Colonic mucosa (tissue), 4 donors: ENCODE measurements at places on chromosomes 1 and 21. TPM values are rescaled to one million over a fixed set of nuclear protein-coding genes. Genes with fewer than 3 reads are reported as not detected.
A peak's percentile ranks its signal among the peaks of the same experiment; 100 is the strongest.

DNA sequence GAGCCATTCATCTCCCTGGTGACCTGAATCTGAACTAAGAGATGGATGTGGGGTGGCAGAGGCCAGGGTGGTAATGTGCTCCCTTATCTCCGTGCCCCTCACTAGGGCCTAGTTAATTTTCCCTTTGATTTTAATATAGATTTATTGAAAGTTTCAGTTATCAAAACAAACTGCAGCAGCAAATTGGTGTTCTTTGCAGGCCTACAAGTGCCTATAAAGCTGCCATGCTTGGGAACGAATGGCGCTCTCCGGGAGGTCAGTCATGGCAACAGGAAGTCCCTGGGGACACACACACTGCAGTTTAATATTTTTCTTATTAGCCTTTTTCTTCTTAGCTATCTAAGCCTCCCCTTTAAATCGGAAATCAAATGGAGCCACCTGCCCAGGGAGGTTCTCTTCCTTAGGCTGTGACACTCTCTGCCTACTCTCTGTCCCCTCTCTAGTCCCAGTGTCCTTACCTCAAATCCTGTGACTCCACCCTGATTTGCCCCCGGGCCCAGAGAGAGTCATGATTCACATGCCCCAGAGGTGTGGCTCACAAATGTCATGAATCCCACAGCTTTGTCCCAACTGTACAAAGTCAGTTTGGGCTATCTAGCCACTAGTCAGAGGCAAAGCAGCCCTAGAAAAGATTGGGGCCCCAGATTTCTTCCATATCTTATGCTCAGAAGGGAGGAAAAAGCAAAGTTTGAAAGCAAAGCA is 4.3 kb upstream of the ERI3 start:
- H3K36me3 ChIP-seq: no peaks in the 10 kb centered on the region
- no peak overlapping the region for H3K27ac ChIP-seq

- no peaks in the 10 kb centered on the region for H3K27me3 ChIP-seq
- no peak for DNase-seq
- H3K27ac ChIP-seq: no peak overlapping the region
Measured at GRCh38 chr1:110420874-110421793, 13.6 kb upstream of the LAMTOR5 start.

CTH gene
- 16.6 TPM for total RNA-seq

DNA sequence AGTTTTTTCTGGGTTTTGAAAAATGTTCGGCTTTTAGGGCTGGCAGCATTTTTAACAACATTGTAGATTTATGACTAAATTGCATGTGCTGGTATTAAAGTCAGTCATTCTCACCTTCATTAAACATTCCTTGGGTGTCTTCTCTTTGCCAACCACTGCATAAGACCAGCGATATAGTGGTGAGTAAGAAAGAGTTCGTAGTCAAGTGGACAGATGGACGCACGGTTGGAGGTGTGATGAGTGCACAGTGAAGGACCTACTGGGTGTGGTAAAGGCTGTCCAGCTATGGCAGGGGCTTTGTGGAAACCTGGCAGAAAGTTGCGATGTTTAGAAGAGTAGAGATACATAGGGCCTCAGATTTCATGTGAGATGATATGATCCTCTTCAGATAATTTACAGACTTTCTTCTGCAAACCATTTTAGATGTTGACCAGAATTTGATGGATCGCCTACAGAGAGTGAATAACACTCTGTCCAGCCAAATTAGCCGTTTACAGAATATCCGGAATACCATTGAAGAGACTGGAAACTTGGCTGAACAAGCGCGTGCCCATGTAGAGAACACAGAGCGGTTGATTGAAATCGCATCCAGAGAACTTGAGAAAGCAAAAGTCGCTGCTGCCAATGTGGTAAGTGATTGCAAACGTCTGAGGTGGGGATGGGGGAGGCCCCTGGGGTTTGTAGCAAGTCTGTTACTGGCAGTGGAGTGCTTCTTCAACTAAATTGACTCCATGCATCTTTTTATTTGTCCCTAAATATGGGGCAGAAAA is 56.0 kb upstream of the LAMC2 start:
- H3K4me1 ChIP-seq: no peaks in the 10 kb centered on the region
- H3K36me3 ChIP-seq: no peaks in the 10 kb centered on the region
- DNase-seq: no peak
- no peaks in the 10 kb centered on the region for H3K27me3 ChIP-seq
- no peak overlapping the region for H3K27ac ChIP-seq

DNA sequence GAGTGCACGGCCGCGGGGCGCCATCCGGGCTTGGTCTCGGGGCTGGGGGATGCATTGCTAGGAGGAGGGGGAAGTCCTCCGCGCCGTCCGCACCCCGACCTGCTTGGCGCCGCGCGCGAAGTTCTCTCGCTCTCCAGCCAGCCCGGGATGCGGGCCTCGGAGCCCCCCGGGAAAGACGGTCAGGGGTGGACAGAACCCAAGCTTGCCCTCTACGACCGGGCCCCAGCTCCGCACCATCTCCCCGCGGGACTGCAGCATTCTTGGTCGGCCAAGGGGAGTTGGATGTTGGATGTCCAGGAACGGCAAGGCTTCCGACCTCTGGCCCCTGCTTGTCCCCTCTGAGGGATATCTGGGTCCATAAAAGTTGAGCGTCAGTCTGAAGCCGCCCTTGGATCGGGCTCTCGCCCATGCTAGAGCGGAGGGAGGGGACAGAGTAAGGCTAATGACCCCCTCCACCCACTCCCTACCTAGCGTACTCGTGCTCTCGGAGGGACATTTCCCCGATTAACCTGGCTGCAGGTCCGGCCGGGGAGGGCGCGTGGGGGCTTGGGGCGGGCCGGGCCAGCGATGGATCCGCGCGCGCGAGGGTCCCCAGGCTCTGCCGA is 522 bp downstream of the DISP3 start:
- H3K27ac ChIP-seq: no peak overlapping the region
- H3K36me3 ChIP-seq: no peaks in the 10 kb centered on the region
- peaks cover 37% of the 10 kb centered on the region for H3K27me3 ChIP-seq
- DNase-seq: no peak

DNA sequence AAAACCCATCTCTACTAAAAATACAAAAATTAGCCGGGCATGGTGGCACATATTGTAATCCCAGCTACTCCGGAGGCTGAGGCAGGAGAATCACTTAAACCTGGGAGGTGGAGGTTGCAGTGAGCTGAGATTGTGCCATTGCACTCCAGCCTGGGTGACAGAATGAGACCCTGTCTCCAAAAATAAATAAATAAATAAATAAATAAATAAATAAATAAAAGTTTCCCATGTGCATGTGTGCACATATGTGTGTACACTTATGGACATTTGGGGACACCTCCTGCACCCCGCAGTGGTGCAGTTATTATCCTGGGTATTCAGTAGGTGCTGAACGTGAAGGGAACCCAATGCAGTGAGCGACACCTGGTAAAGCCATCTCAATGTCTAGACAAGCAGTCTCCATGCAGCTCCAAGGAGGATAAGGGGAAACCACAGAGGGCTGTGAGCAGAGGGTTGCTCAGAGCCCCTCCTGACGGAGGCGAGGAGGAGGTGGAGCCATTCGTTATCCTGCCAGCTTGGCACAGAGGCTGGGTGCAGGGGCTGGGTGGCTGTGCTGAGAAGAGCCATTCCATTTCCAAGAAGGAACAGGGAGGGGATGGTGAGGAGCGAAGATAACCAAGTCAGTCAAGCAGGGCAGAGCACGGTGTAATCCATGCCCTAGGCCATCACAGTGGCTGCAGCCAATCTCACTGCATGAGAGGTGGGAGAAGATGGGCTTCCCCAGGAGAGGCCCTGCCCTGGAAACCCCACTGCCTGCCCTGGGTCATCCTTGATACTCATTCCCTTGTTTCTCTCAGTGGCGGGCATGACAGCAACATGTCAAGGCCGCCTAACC is 25.6 kb downstream of the UBIAD1 start:
- no peaks in the 10 kb centered on the region for H3K4me1 ChIP-seq
- H3K36me3 ChIP-seq: no peaks in the 10 kb centered on the region
- no peak overlapping the region for H3K4me3 ChIP-seq
- no peak for DNase-seq
- no peak overlapping the region for H3K27ac ChIP-seq

ZSCAN20 gene
- total RNA-seq: 5.0 TPM

DNA sequence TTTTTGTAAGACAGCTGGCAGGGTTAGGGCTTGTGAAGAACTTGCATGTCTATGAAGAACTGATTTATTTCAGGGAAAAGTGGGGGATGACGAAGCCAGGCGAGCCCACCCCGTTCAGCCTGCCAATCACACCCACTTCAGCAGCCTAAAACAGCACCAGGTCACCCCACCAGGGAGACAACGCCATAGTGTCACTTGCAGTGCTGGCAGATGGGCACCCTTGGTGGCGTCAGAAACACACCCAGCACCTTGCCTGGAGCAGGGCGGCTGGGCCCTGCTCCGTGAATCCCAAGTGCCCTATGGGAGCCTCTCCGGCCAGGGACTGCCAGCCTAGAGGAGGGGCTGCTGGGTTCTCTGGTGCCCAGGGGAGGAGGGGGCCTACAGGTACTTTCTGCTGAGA is 5.0 kb upstream of the NADK start:
- H3K36me3 ChIP-seq: peaks cover 12% of the 10 kb centered on the region
- H3K27me3 ChIP-seq: no peaks in the 10 kb centered on the region
- peak overlapping the region; percentile 94 for H3K27ac ChIP-seq
- peak; percentile 49 for DNase-seq
- peaks cover 38% of the 10 kb centered on the region for H3K4me1 ChIP-seq

IL19 gene
- total RNA-seq: not detected

GRCh38 chr1:19081218-19081893 is 124.9 kb upstream of the IFFO2 start:
- peaks cover 11% of the 10 kb centered on the region for H3K4me1 ChIP-seq
- no peaks in the 10 kb centered on the region for H3K27me3 ChIP-seq
- peak; percentile 77 for DNase-seq
- peak overlapping the region; percentile 60 for H3K27ac ChIP-seq
- H3K36me3 ChIP-seq: peaks cover 7% of the 10 kb centered on the region
- no peak overlapping the region for H3K4me3 ChIP-seq

MCOLN2 gene
- total RNA-seq: 15.4 TPM

GRCh38 chr1:229397762-229398161 is 36.1 kb downstream of the ACTA1 start:
- no peak for DNase-seq
- H3K27me3 ChIP-seq: no peaks in the 10 kb centered on the region
- H3K4me3 ChIP-seq: no peak overlapping the region
- no peaks in the 10 kb centered on the region for H3K36me3 ChIP-seq
- H3K4me1 ChIP-seq: no peaks in the 10 kb centered on the region
- H3K27ac ChIP-seq: no peak overlapping the region

DNA sequence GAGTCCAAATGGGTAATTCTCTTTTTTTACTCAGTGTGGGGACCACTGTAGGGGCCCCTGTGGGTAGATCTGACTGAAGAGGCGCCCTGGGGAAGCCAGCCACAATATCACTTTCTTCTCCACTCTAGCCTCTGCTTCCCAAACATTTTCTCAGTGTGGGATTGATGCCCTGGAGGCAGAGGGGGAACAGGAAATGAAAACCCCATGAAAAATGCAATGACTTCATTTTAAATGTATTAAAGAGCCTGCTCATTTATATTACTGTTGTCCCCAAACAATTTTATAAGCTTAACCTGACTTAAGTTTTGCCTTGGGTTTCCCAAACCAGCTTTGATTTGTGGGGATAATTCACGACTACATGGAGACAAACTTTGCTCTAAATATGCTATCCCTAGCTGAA is 181.9 kb downstream of the C1orf94 start:
- no peak overlapping the region for H3K27ac ChIP-seq
- no peaks in the 10 kb centered on the region for H3K36me3 ChIP-seq
- no peaks in the 10 kb centered on the region for H3K4me1 ChIP-seq
- no peak for DNase-seq
- H3K4me3 ChIP-seq: no peak overlapping the region

DNA sequence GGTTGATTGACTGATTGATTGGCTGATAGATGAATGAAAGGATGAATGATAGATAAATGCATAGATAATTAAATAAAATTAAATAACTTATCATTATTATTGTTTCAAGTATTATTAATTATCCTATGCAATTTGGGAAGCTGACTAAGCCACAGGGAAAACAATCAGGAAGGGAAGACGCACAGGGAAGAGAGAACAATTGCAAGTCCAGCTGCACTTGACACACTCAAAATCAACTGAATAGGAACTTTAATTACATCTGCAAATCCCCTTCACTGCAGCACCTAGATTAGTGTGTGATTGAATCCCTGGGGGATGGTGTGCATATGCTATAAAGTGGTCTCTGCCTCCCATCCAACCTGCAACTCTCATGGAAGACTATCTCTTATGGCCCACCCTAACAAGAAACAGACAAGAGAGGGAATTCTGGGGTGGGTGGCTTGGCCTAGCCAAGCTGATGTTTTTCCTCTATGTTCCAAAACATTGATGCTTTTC is 161.1 kb upstream of the FGGY start:
- no peak overlapping the region for H3K27ac ChIP-seq
- H3K4me1 ChIP-seq: no peaks in the 10 kb centered on the region
- DNase-seq: no peak
- H3K36me3 ChIP-seq: no peaks in the 10 kb centered on the region
- H3K27me3 ChIP-seq: no peaks in the 10 kb centered on the region

- no peak overlapping the region for H3K4me3 ChIP-seq
- no peak overlapping the region for H3K27ac ChIP-seq
- H3K36me3 ChIP-seq: no peaks in the 10 kb centered on the region
- DNase-seq: no peak
- peaks cover 3% of the 10 kb centered on the region for H3K4me1 ChIP-seq
Measured at GRCh38 chr1:192524223-192524622, 51.4 kb upstream of the RGS1 start.

SPOCD1 gene
- total RNA-seq: 0.45 TPM

- no peak overlapping the region for H3K4me3 ChIP-seq
- no peaks in the 10 kb centered on the region for H3K27me3 ChIP-seq
- no peak for DNase-seq
- H3K27ac ChIP-seq: no peak overlapping the region
Measured at GRCh38 chr1:171904778-171905450, 63.6 kb downstream of the DNM3 start.

HTR6 gene
- total RNA-seq: not detected

- no peaks in the 10 kb centered on the region for H3K27me3 ChIP-seq
- no peak overlapping the region for H3K27ac ChIP-seq
- no peaks in the 10 kb centered on the region for H3K36me3 ChIP-seq
Measured at GRCh38 chr1:82044111-82044510, 243.4 kb downstream of the ADGRL2 start.

GRCh38 chr1:183842795-183843144 is 37.9 kb downstream of the RGL1 start:
- no peak for DNase-seq
- H3K4me3 ChIP-seq: no peak overlapping the region
- no peaks in the 10 kb centered on the region for H3K36me3 ChIP-seq
- no peaks in the 10 kb centered on the region for H3K27me3 ChIP-seq
- peak overlapping the region; percentile 51 for H3K27ac ChIP-seq
- peaks cover 3% of the 10 kb centered on the region for H3K4me1 ChIP-seq

DNA sequence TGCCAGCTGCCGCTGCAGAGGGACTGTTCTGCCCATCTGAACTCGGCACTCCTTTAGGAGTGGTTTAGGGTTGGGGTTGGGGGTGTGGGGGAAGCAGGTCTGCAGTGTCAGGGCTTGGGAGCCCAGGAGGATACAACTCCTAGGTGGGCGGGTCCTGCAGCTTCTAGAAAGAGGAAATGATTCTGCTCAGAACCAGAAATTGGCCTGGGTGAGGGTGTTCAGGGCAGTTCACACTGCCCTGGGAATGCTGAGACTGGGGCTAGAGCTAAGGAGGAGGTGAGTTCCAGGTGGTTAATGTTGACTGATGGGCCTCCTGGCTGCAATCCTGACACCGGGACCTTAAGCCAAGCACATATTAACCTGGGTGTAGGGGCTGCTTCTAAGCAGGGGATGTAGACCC is 4.8 kb upstream of the SLC26A9 start:
- H3K4me3 ChIP-seq: no peak overlapping the region
- H3K27me3 ChIP-seq: no peaks in the 10 kb centered on the region
- H3K27ac ChIP-seq: no peak overlapping the region
- H3K36me3 ChIP-seq: no peaks in the 10 kb centered on the region
- DNase-seq: no peak

TLR5 gene
- 1.7 TPM for total RNA-seq
